DMS 273 treated with DMSO at 0.1 percent for 48 hours (cell line): ENCODE measurements at places on chromosomes 12 and 14.

- DNase-seq = no peak
Measured at GRCh38 chr14:102923201-102923924, 900 bp downstream of the AMN start.

DNA sequence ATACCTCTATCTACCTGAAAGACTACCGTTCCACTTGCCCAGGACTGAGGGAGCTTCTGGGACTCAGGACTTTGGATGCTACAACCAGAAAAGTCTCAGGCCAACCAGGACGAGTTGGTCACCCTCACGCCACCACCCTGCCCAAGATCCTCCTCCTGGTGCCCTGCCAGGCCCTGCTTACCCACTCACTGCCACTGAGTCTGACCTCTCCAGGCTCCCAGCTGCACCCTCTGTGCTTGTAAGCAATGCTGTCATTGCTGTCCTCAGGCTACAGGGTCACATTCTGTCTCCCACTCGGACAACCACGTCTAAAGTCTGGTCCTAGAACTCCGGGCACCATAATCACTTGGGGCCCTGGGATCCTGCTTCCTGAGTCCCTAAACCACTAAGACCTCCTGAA, 9.2 kb downstream of the TTC7B start:
- DNase-seq = no peak

DNA sequence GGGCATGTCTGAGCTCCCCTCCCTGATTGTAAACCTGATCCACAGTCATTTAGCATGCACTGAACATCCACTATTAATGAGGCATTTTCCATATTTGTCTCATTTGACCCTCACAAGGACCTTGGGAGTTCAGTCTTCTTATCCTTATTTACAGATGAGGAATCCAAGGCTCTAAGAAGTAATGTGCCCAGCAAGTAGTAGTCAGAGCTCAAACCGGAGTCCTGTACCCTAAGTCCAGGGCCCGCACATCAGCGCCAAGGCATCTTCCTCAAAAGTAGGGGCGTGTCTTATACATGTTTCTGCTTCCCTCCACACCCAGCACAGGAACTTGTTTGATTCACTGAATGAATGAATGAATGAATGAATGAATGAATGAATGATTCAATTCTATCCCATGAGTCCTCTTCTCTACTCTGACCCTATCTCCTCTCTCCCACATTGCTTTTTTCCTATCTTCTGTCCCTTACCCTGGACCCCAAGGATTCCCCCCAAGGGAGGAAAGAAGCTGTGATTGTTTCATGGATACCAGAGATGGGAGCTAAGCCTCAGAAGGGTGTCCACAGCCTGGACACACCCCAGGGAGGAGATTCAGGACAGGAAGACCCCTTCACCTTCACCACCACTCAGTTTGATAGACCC, 21.8 kb upstream of the KRT8 start:
- no peak for DNase-seq

GRCh38 chr14:54387328-54387727, 9.5 kb upstream of the CDKN3 start:
- DNase-seq = no peak

GRCh38 chr14:80663541-80663940, 278.0 kb downstream of the CEP128 start:
- DNase-seq = no peak

- DNase-seq = no peak
Measured at GRCh38 chr12:108418164-108418890, 79.2 kb upstream of the CMKLR1 start.

GRCh38 chr14:95659990-95660385, 26.2 kb upstream of the TCL1B start:
- no peak for DNase-seq

GRCh38 chr12:104414581-104415341, 42.0 kb upstream of the CHST11 start:
- DNase-seq = no peak

DNA sequence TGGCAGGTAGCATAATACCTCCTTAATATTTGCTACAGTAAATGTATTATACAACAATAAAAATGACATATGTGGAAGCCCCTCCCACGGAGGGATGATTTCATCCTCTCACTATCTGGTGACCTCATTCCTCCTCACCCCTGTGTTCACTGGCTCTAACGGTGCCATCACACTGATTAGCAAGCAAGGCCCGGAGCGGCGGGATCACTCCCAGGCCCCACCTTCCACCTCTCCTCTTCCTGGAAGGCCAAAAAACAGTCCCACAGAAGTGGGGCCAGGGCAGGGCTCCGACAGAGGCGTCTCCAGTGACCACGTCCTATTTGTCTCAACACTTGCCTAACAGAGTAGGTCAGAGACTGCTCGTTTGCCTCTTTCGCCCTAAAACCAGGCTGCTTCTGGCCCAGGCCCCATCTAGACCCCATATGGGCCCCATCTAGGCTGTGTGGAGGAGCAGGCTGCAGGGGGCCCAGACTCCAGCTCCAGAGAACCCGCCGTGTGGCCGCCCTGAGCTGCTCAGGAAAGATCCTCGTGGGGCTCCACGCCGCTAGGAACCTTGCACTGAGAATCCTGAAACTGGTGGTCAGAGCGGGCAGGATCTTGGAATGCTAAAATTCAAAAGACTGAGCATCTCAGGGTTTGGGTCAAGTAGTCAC, 3.7 kb downstream of the SELPLG start:
- DNase-seq = no peak

- no peak for DNase-seq
Measured at GRCh38 chr14:91415794-91416743, 1.6 kb downstream of the CCDC88C start.

DNA sequence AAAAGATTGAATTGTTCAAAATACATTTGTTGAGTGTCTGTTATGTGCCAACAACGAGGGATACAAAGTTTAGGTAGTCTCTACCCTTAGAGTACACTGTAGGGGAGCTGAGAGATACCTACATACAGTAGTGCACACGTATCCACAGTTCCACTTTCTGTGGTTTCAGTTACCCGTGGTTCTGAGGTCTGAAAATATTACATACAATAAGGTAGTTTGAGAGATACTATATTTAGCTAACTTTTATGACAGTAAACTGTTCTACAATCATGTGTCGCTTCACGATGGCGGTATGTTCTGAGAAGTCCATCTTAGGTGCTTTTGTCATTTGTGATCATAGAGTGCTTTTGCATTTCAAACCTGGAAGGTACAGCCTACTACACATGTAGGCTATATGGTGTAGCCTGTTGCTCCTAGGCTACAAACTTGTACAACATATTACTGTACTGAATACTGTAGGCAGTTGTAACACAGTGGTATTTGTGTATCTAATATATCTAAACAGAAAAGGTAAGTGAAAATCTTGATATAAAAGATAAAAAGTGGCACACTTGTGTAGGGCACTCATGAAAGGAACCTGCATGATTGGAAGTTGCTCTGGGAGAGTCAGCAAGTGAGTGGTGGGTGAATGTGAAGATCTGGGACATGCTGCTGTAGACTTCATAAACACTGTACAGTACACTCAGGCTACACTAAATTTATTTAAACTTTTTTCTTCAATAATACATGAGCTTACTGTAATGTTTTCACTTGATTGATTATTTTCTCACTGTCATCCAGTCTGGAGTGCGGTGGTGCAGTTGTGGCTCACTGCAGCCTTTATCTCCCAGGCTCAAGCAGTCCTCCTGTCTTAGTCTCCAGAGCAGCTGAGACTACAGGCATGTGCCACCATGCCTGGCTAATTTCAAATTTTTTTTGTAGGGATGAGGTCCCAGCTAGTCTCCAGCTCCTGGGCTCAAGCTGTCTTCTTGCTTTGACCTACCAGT, 4.0 kb downstream of the CPSF6 start:
- no peak for DNase-seq

- no peak for DNase-seq
Measured at GRCh38 chr12:103012884-103013283, 55.4 kb downstream of the ASCL1 start.

DNA sequence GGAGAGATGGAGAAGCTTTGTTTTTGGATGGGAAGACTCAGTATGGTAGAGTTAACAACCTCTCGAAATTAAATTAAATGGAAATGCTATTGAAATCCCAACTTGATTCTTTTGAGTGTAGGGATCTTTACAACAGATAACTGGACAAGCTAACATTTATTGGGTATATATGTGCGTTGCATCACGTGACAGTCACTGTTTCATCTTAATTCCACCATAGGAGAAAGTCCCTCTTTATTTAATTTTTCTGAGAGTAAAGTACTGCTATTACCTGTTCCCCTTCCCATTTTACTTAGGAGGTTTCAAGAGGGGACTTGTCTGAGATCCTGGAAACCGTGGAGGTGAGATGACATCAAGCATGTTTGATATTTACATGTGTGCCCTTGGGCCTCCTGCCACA, 11.1 kb upstream of the DAO start:
- DNase-seq = no peak
